Ureter (tissue), 1 donor: ENCODE measurements at places on chromosomes 11 and 22.

- peak; percentile 69 for DNase-seq
Measured at GRCh38 chr11:57349491-57350274, 11.5 kb downstream of the P2RX3 start.

DNA sequence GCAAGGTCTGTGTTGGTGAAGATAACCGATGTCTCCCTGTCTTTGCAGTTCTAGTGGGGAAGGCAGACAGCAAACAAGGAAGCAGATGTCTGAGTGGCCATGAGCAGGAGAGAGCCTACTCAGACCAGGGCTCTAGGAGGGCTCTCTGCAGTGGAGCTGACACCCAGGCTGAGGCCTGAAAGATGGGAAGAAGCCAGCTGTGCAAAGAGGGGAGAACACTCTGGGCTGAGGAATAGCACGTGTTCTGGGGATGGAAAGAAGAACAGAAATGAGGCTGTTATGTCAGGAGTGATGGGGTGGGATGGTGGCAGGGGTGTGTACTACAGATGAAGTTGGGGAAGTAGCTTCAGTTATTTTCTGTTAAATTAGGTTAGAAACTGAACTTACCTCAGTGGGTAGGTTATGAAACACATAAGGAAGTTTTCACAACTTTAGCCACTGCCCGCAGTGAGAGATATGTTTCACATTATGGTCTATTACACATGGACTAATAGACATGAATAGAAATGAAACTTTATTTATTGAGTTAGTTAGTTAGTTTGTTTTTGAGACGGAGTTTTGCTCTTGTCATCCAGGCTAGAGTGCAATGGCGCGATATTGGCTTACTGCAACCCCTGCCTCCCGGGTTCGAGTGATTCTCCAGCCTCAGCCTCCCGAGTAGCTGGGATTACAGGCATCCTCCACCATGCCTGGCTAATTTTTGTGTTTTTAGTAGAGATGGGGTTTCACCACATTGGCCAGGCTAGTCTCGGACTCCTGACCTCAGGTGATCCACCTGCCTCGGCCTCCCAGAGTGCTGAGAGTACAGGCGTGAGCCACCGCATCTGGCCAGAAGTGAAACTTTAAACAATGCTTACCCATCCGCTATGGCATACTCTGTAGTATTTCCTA lies 7.8 kb downstream of the DCPS start:
- no peak for DNase-seq

- no peak for DNase-seq
Measured at GRCh38 chr11:12130180-12130980, 20.0 kb downstream of the MICAL2 start.

DNA sequence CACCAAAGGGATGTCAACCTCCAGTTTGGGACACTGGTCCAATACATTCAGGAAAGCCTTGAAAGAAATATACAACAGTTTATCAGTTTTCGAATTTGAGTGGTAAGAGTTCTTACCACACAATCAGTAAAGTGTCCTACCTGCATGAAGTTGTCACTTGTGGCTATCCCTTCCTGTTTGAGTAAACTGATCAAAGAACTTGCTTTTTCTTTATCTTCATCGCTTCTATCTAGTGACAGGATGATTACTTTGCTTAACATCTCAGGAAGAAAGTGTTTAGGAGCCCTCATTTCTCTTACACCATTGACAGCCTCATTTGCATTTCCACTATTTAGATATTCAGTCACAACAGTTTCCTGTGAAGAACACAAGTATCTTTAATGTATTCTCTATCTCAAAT lies 8.4 kb downstream of the EIF4G2 start:
- no peak for DNase-seq

- no peak for DNase-seq
Measured at GRCh38 chr22:42621505-42622002, 6.9 kb upstream of the POLDIP3 start.

DNA sequence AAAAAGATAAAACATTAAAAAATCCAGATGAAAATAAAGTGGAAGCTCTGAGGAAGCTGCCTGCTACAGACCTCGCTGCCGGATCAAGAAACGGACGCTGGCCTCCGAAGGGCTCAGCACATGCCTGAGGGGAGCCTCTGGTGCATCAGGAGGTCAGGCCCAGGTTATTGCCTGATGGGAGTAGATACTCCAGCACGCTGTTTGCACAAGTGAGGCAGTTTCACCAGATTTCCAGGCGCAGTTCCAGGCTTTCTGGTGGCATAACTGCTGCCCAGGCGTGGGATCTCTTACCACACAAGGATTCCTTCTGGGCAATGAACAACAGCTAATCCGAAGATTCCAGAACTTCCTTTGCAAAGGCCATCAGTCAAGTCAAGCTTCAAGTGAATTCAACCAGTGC lies 154.2 kb downstream of the MPPED1 start:
- DNase-seq = no peak

- DNase-seq = no peak
Measured at GRCh38 chr22:32622744-32623110, 148.1 kb downstream of the FBXO7 start.

GRCh38 chr11:116360221-116360941 lies 412.4 kb downstream of the BUD13 start:
- DNase-seq = no peak

DNA sequence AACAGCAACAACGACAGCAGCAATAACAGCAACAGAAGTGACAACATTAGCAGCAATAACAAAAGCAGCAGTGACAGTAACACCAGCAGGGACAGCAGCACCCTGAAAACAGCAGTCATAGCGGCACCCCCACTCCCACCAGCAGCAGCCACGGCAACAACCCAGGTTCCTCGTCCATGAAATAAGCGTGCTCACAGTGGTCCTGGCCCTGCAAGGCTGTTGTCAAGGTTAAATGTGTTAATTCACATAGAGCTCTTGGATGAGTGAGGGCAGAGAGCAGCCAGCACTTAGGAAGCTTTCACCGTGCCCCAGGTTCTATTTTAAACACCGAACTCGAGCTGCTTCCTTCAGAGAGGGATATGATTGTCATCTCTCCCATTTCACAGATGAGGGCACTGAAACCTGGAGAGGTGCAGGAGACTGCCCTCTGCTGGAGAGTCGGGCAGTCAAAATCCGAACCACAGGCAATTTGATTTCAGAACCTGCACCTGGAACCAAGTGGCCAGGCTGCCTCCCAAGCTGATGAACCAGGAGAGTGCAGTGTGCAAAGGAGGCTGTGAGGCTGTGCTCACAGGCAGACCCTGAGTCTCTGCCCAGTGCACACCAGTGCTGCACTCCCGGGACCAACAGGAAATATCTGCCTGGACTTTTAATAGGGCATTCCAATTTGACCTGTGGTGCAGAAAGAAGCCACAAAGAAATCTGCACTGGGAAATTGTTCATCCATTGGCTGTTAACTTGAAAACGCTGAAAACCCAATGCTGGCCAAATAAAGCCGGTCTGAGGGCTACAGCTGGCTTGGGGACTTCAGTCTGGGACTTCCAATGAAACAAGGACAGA lies 22.9 kb upstream of the FGF3 start:
- DNase-seq = no peak

DNA sequence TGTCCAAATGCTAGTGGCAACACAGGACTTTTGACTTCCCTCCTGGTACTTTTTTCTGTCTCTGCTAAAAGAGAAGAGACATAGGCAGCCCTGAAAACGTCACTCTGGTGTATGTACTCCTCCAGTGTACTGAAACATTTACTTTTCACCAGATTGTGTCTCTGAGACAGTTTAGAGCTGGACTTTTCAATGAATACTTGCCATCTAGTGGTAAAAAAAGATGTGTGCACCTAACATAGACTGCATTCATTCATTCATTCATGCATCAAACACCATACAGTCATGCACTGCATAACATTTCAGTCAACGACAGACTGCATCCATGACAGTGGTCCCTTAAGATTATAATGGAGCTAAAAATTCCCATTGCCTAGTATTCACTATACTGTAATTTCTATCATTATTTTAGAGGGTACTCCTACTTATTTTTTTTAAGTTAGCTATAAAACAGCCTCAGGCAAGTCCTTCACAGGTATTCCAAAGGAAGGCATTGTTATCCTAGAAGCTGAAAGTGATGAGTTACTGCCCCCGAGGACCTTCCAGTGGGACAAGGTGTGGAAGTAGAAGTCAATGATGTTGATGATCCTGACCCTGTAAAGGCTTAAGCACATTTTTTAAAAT lies 186.2 kb downstream of the SPON1 start:
- DNase-seq = no peak

- no peak for DNase-seq
Measured at GRCh38 chr22:24303007-24303406, 32.4 kb downstream of the SPECC1L start.

GRCh38 chr22:46027211-46028105 lies 50.5 kb upstream of the WNT7B start:
- DNase-seq = no peak

GRCh38 chr11:126696982-126697381 lies 303.6 kb downstream of the KIRREL3 start:
- no peak for DNase-seq

DNA sequence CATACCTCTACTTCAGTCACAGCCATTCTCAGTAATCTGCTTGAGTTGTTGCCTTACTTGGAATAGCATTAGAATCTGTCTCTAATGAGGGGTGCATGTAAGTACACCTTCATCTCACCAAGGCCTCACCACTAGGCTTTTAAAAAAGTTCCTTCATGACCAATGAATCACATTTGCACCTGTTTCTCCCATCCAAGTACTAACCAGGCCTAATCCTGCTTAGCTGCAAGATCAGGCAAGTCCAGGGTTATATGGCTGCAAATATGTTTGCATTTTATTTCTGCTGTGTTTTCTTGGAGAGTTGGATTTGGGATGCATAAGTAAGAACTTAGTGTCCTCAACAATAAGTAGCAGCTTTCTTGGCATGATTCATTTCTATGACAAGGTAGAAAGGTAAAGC lies 66.9 kb downstream of the BBOX1 start:
- DNase-seq = no peak

- no peak for DNase-seq
Measured at GRCh38 chr22:48173061-48173772, 1410.8 kb downstream of the TBC1D22A start.

GRCh38 chr22:18056161-18056666 lies 21.6 kb upstream of the PEX26 start:
- DNase-seq = no peak

DNA sequence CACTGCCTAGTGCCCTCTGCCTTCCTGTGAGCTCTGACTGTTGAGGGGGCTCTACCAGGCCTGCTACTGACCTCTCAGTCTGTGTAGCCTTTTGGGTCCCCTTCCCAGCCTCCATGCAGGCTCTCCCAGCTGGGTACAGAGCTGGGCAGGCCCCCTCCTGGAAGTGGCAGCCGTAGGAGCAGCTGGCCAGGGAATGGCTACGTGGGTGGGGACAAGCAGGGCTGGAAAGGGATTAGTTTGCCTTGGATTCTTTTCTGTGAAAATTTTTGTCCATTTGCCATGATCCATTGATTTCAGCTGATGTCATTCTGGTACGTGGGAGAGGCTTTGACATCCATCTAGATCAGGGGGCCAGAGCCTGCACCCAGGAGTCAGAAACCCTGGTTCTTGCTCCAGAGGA lies 23.9 kb upstream of the NECTIN1 start:
- no peak for DNase-seq

- no peak for DNase-seq
Measured at GRCh38 chr22:44112191-44112590, 68.5 kb upstream of the PARVG start.

- DNase-seq = no peak
Measured at GRCh38 chr11:11568651-11569229, 53.1 kb downstream of the GALNT18 start.

DNA sequence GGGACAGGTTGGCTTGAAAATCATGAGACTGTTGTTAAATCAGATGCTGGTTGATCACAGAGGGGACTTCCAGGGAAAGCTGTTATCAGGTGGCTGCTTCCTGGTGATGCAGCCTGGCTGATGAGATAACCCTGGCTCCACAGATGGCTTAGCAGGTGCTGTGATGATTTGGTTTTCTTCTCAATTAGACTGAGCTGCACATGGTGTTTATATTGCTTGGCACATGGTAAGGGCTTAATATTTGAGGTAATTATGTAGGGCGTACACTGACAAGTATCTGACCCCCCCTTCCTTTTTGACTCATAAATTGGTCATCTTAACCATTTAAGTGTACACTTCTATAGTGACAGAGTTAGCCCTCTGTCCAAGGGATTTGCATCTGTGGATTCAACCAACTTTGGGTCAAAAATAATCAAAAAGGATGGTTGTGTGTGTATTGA lies 7.0 kb downstream of the RPS3 start:
- DNase-seq = no peak

DNA sequence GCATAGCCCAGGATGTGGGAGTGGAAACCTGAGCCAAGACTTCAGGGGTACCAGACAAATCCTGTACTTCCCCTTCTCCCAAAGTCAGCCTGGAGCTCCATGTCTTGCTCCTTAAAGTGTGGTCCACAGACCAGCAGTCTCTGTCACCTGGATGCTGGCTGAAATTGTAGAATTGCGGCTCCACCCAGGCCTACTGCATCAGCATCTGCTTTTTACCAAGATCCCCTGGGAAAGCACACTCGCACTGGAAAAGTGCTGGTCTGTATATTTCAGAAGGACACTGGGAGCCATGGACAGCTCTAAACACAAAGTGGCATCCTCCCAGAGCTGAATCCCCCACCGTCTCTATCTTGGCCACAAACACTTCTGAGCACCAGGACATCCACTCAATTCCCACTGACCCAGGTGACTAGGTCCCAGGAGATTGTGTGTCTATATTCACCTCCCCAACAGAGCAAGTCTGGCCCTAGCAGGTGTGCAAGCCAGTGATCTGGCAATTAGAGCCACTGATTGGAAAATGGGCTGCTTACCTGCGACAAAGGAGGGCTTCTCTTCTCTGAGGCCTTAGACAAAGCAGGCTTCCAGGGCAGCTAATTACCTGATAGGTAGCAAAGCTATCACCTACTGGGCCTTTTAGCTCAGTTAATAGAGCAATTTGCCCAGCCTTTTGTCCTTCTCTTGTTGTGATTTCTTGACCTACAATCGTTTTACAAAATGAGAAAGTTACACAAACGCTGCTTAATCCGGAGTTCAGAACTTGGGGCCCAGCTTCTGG lies 443.3 kb downstream of the MN1 start:
- no peak for DNase-seq

GRCh38 chr22:43474161-43475101 lies 62.6 kb downstream of the MPPED1 start:
- DNase-seq = no peak

- DNase-seq = no peak
Measured at GRCh38 chr22:40401981-40402406, 31.6 kb downstream of the SGSM3 start.
